Fibroblast of villous mesenchyme (primary cell): ENCODE measurements at places on chromosomes 3 and 15. TPM values are rescaled to one million over a fixed set of nuclear protein-coding genes. Genes with fewer than 3 reads are reported as not detected.

MCTP2 gene
- 2.2 and 4.5 TPM in 2 replicates for total RNA-seq

DOCK3 gene
- total RNA-seq: under 0.01 TPM in 2 replicates

PLAAT1 gene
- not detected in 2 replicates for total RNA-seq

PROK2 gene
- total RNA-seq: not detected in 2 replicates

CELSR3 gene
- total RNA-seq: 1.6 and 1.7 TPM in 2 replicates

ADIPOQ gene
- not detected in 2 replicates for total RNA-seq

DPPA4 gene
- total RNA-seq: not detected in 2 replicates

CCR1 gene
- total RNA-seq: under 0.01 and 0.32 TPM in 2 replicates

MAPKBP1 gene
- 30.9 and 36.7 TPM in 2 replicates for total RNA-seq

ACKR2 gene
- total RNA-seq: under 0.01 TPM in 1 of 2 replicates, not detected in the other

SAXO2 gene
- total RNA-seq: 0.86 and 1.6 TPM in 2 replicates

GOLGA8S gene
- total RNA-seq: under 0.01 TPM in 2 replicates

ZNF860 gene
- 0.86 and 0.97 TPM in 2 replicates for total RNA-seq

THUMPD3 gene
- 40.3 and 50.1 TPM in 2 replicates for total RNA-seq

SUCNR1 gene
- 0.32 and 0.43 TPM in 2 replicates for total RNA-seq

EXOSC7 gene
- total RNA-seq: 27.1 and 32.4 TPM in 2 replicates

PIF1 gene
- total RNA-seq: 9.7 and 11.2 TPM in 2 replicates

ADAMTSL3 gene
- under 0.01 TPM in 2 replicates for total RNA-seq

MUC20 gene
- 0.32 and 0.43 TPM in 2 replicates for total RNA-seq

UROC1 gene
- total RNA-seq: under 0.01 TPM in 1 of 2 replicates, not detected in the other

CDHR4 gene
- total RNA-seq: not detected in 2 replicates

MELTF gene
- 4.7 and 5.2 TPM in 2 replicates for total RNA-seq

NME9 gene
- under 0.01 TPM in 1 of 2 replicates, not detected in the other for total RNA-seq

GHSR gene
- not detected in 2 replicates for total RNA-seq

HYAL1 gene
- total RNA-seq: 1.6 and 2.6 TPM in 2 replicates

CASR gene
- total RNA-seq: not detected in 2 replicates

MESP1 gene
- under 0.01 TPM in 2 replicates for total RNA-seq

ADAMTS9 gene
- 1.7 and 1.9 TPM in 2 replicates for total RNA-seq

GP5 gene
- 0.32 TPM in 1 of 2 replicates, not detected in the other for total RNA-seq

IL17RB gene
- 0.32 and 0.43 TPM in 2 replicates for total RNA-seq

SLC28A2 gene
- not detected in 2 replicates for total RNA-seq

STRC gene
- not detected in 2 replicates for total RNA-seq

EIF4G1 gene
- total RNA-seq: 252 and 288 TPM in 2 replicates

KBTBD13 gene
- total RNA-seq: not detected in 2 replicates

LTF gene
- under 0.01 TPM in 1 of 2 replicates, not detected in the other for total RNA-seq

GOLGA8K gene
- not detected in 2 replicates for total RNA-seq

TTLL13 gene
- total RNA-seq: under 0.01 and 0.32 TPM in 2 replicates

IL16 gene
- 0.32 TPM in 1 of 2 replicates, not detected in the other for total RNA-seq

EDC3 gene
- 9.7 and 11.7 TPM in 2 replicates for total RNA-seq

XIRP1 gene
- under 0.01 TPM in 1 of 2 replicates, not detected in the other for total RNA-seq

SLC26A6 gene
- total RNA-seq: 34.8 and 45.8 TPM in 2 replicates

CCDC9B gene
- 35.4 and 40.3 TPM in 2 replicates for total RNA-seq

SEMA6D gene
- total RNA-seq: 3.0 and 17.4 TPM in 2 replicates

ITIH4 gene
- total RNA-seq: 0.32 and 1.3 TPM in 2 replicates

TMEM40 gene
- under 0.01 TPM in 1 of 2 replicates, not detected in the other for total RNA-seq

ZNF80 gene
- under 0.01 TPM in 1 of 2 replicates, not detected in the other for total RNA-seq

IL20RB gene
- 1.6 and 2.2 TPM in 2 replicates for total RNA-seq

AGTR1 gene
- 0.43 and 1.6 TPM in 2 replicates for total RNA-seq

SMCO1 gene
- under 0.01 TPM in 1 of 2 replicates, not detected in the other for total RNA-seq

ZKSCAN7 gene
- 5.8 and 6.0 TPM in 2 replicates for total RNA-seq

CHRNA5 gene
- 0.64 and 2.2 TPM in 2 replicates for total RNA-seq

GANC gene
- total RNA-seq: 22.5 and 25.5 TPM in 2 replicates

A4GNT gene
- under 0.01 TPM in 1 of 2 replicates, not detected in the other for total RNA-seq

DBR1 gene
- total RNA-seq: 12.9 and 16.8 TPM in 2 replicates

C3orf85 gene
- not detected in 2 replicates for total RNA-seq
